ENCODE measurements at places on chromosomes 6 and 20. TPM values are rescaled to one million over a fixed set of nuclear protein-coding genes. Genes with fewer than 3 reads are reported as not detected.

- no peak overlapping the region for H3K27ac ChIP-seq
- peak overlapping the region; percentile 81 for H3K4me3 ChIP-seq
- no peak for DNase-seq
- H3K27me3 ChIP-seq: no peaks in the 10 kb centered on the region
- peaks cover 12% of the 10 kb centered on the region for H3K36me3 ChIP-seq
Measured at GRCh38 chr20:31570735-31571617, 34.1 kb upstream of the ID1 start.

DNA sequence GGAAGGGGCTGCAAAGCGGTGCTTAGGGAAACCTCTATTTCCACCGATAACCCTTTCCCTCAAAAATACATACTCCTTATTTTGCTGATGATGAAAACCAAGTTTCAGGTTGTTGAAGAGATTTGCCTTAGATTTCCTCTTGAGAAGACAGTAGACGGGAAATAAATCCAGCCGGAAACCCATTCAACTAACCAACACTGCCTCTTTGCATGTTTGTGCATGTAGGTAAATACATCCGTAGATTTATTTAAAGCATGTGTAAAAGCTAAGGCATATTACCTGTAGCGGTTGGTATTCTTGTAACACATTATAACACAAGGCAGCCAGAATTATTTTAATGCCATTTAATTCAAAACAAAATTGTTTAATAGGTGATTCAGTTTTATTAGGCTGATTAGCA lies 136.3 kb upstream of the SLC22A23 start:
- peaks cover 4% of the 10 kb centered on the region for H3K4me1 ChIP-seq
- H3K36me3 ChIP-seq: no peaks in the 10 kb centered on the region
- no peak overlapping the region for H3K4me3 ChIP-seq
- H3K27ac ChIP-seq: no peak overlapping the region
- no peak for DNase-seq

GRCh38 chr20:1870323-1870722 lies 24.9 kb upstream of the SIRPA start:
- no peaks in the 10 kb centered on the region for H3K4me1 ChIP-seq
- H3K4me3 ChIP-seq: no peak overlapping the region
- DNase-seq: no peak
- peaks cover 20% of the 10 kb centered on the region for H3K27me3 ChIP-seq
- no peaks in the 10 kb centered on the region for H3K36me3 ChIP-seq

DNA sequence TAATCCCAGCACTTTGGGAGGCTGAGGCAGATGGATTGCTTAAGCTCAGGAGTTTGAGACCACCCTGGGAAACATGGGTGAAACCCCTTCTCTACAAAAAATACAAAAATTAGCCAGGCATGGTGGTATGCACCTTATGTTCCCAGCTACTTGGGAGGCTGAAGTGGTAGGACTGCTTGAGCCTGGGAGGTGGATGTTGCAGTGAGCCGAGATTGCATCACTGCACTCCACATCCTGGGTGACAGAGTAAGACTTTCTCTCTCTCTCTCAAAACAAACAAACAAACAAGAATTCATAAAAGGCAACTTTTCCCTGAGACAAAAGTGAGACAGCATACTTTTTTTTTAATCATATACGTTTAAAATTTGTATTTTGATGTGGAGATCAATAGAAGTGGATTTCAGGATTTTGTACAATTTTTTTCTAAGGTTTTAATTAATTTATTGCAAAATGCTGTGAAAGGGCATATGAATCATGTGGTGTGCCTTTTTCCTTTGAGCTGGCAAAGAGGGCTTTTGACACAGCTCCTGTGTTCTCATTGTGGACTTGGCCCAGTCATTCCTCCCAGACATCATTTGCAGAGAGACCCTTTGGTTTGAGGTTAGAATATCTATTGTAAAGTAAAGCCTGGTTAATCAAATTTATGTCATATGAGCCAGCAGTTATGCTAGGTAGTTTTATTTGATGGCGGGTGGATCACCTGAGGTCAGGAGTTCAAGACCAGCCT lies 77.1 kb downstream of the TULP4 start:
- no peak overlapping the region for H3K27ac ChIP-seq
- no peaks in the 10 kb centered on the region for H3K27me3 ChIP-seq
- no peaks in the 10 kb centered on the region for H3K4me1 ChIP-seq
- no peak overlapping the region for H3K4me3 ChIP-seq
- H3K36me3 ChIP-seq: peaks cover 8% of the 10 kb centered on the region
- no peak for DNase-seq

- H3K4me1 ChIP-seq: no peaks in the 10 kb centered on the region
- no peak overlapping the region for H3K27ac ChIP-seq
- H3K4me3 ChIP-seq: no peak overlapping the region
- H3K27me3 ChIP-seq: no peaks in the 10 kb centered on the region
- H3K36me3 ChIP-seq: peaks cover 15% of the 10 kb centered on the region
Measured at GRCh38 chr6:152277826-152278329, 359.3 kb downstream of the SYNE1 start.

DNA sequence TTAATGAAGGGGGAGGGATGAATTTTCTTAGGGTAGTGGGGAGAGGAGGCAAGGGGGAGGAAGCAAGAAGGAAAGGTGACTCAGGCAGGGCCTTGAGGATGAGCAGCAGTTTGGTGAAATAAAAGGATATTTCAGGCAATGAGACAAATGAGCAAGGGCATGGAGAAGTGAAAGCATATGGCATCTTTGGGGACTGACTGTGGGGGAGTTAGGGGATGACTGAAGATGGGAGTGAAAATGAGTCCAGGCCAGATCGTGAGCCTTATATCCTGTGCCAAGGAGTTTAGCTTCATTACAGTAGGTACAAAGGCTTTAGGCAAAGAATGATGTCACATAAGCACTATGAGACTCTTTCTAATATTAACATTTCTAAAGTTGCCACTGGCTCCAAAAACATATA lies 51.9 kb downstream of the ILRUN start:
- H3K4me3 ChIP-seq: no peak overlapping the region
- no peak for DNase-seq
- no peak overlapping the region for H3K27ac ChIP-seq
- peaks cover 35% of the 10 kb centered on the region for H3K36me3 ChIP-seq
- H3K4me1 ChIP-seq: peaks cover 3% of the 10 kb centered on the region
- no peaks in the 10 kb centered on the region for H3K27me3 ChIP-seq

GRCh38 chr6:28291573-28291972 lies 10.2 kb downstream of the PGBD1 start:
- DNase-seq: no peak
- no peaks in the 10 kb centered on the region for H3K4me1 ChIP-seq
- H3K36me3 ChIP-seq: peaks cover 23% of the 10 kb centered on the region
- H3K27ac ChIP-seq: no peak overlapping the region
- no peaks in the 10 kb centered on the region for H3K27me3 ChIP-seq

DNA sequence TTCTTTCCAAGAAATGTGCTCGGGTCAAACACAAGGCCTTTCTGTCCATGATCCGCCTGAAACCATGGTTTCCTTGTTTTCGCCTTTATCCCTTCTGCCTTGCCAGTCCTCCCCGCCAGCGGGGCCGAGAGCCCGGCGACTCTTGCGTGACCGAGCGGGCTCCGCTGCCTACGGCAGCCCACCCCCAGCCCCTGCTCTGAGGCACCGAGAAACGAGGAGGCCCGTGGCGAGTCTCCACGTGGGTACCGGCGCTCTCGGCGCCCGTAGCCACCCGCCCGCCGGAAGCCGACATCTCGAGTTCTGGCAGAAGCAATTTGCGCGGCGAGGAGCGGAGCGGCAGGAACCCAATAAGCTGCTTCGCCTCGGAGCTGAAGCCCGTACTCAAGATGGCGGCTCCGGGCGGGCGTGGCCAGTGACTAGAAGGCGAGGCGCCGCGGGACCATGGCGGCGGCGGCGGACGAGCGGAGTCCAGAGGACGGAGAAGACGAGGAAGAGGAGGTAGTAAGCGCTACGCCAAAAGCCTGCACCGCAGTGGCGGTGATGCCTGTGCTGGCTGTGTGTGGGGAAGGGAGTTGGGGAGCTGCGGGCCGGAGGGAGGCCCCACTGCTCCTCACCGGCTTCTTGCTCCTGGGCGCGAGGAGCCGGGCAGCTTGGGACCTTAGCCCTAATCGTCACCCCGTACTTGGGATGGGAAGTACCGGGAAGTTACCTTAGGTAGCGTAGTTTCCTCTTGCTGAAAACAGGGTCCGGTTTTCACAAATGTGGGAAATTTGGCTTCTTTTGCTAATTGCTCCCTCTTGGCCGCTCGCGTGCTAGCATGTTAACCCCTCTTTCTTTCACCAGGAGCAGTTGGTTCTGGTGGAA lies at the start of gene GTF3C6:
TSS of gene GTF3C6 (plus strand) at position 378 of the 864 bp plus-strand sequence. CDS start at position 442, 64 bp downstream.
- H3K27ac ChIP-seq: peak within 1 kb of the TSS; percentile 100
- H3K4me3 ChIP-seq: peak within 1 kb of the TSS; percentile 98
- DNase-seq: peak; percentile 96
- H3K4me1 ChIP-seq: peaks cover 18% of the 10 kb centered on the region

DNA sequence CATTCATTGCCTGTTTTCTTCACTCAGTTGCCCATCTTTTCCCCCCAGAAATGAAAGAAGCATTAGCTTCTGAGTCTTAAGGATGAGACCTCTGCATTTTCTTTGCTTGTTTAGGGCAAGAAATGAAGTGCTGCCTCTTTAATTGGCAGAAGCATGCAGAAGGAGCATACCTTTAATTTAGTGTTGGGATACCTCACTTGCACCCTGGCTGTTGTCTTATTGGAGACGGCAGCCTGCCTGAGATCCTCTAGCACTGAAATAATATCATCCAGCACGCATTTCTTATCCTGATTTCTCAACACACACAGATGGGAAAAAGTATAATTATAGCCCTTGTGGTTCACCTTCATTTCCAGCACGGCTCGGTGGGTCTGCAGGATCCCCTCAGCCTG lies 43.1 kb downstream of the PTCHD4 start:
- peaks cover 25% of the 10 kb centered on the region for H3K27me3 ChIP-seq
- H3K36me3 ChIP-seq: no peaks in the 10 kb centered on the region
- no peaks in the 10 kb centered on the region for H3K4me1 ChIP-seq
- H3K4me3 ChIP-seq: no peak overlapping the region

DNA sequence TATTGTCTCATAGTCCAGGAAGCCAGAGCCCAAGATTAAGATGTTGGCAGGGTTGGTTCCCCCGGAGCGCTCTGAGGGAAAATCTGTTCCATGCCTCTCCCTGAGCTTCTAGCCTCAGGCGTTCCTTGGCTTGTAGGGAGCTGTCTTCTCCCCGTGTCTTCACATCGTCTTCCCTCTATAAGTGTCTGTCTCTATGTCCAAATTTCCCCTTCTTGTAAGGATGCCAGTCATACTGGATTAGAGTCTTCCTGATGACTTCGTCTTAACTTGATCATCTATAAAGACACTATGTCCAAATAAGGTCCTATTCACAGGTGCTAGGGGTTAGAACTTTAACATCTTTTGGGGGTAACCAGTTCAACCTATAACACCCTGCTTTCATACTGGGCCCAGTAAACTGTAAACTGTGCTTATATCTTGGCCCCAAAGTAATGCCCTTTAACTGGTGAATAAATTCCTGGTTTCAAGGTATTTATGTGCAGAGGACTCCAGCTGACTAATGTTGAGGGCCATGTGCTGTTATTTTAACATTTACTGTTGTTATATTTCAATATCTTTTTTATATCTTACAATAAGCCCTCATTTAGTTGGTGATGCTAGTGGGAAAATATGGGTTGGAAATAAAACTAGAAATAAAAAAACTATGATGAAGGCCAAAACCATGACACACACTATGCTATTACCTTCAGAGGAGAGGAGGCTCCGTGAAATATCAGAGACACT lies 101.7 kb upstream of the IYD start:
- H3K4me1 ChIP-seq: peaks cover 12% of the 10 kb centered on the region
- H3K36me3 ChIP-seq: peaks cover 3% of the 10 kb centered on the region
- no peak overlapping the region for H3K27ac ChIP-seq
- no peak for DNase-seq
- no peak overlapping the region for H3K4me3 ChIP-seq

DNA sequence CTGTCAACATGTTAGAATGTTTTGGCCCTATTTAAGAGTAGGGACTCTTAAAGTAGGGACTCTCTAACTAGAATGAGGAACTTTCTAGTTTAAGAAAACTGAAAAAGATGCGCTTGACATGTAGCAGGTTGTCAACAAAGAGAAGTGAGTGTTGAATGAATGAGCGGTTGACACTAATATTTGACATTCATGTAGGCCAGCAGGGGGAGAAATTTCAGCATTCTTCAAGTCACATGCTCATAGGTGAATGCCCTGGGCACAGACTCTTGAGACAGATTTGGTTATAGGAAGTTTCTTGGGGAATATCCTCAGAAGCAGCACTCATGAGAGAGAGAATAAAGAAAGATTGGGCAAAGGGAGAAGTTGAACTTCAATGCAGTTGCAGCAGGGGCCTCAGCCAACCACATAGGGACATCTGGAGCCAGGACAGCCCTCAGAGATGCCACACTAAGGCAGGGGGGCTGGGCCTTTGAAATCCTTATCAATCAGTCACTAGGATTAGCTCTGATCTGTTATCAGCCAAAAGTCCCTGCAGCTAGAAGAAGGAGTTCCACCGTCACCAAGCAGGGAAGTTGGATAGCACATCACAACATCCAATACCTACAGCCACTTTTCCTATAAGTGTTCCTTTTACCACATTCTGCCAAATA lies 145.1 kb upstream of the FKBP1C start:
- H3K36me3 ChIP-seq: no peaks in the 10 kb centered on the region
- no peak overlapping the region for H3K4me3 ChIP-seq
- no peak overlapping the region for H3K27ac ChIP-seq
- H3K27me3 ChIP-seq: no peaks in the 10 kb centered on the region
- no peak for DNase-seq

DNA sequence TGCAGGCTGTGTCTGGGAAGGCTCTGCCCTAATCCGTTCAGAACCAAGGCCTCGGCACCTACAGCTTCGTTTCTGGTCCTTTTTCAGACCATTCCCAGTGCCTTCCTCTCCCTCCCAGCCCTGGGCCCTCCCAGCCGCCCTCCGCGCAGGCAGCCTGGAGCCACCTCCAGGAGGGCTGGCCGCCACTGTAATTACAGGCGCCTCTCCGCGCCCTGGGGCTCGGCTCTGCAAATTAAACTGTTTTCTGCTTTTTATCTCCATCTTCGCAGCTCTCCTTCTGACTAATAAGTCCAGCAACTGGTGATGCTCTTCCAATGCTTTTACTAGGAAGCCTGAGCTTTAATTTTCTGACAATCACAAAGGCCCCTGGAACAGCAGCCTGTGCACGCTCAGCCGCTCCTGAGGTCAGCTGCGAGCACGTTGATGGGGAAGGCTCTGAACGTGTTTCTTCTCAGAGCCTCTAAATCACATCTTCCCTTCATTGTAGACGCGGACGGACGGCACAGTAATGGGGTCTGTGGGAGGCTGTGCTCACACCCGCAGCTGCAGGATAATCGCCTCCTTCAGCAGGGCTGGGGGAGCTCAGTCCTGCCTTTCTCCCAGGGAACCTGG lies 194.6 kb downstream of the DLL1 start:
- no peak for DNase-seq
- H3K27ac ChIP-seq: no peak overlapping the region
- H3K27me3 ChIP-seq: peaks cover 9% of the 10 kb centered on the region
- H3K4me3 ChIP-seq: no peak overlapping the region

GRCh38 chr6:124868481-124868880 lies 93.8 kb upstream of the RNF217 start:
- no peaks in the 10 kb centered on the region for H3K36me3 ChIP-seq
- H3K4me1 ChIP-seq: no peaks in the 10 kb centered on the region
- H3K27ac ChIP-seq: no peak overlapping the region
- H3K4me3 ChIP-seq: no peak overlapping the region
- H3K27me3 ChIP-seq: no peaks in the 10 kb centered on the region
- no peak for DNase-seq

The DEFB132 gene
- total RNA-seq: not detected

The UQCC2 gene
- total RNA-seq: 89.6 TPM

The RAET1L gene
- total RNA-seq: not detected

The GABRR1 gene
- total RNA-seq: not detected

The IPCEF1 gene
- 22.6 TPM for total RNA-seq

The PRL gene
- not detected for total RNA-seq

The TTBK1 gene
- not detected for total RNA-seq

The LY6G6C gene
- 0.26 TPM for total RNA-seq

The PTCHD4 gene
- total RNA-seq: not detected

The TOMM6 gene
- 215 TPM for total RNA-seq
